ENCODE measurements at places on chromosomes 4 and X.

DNA sequence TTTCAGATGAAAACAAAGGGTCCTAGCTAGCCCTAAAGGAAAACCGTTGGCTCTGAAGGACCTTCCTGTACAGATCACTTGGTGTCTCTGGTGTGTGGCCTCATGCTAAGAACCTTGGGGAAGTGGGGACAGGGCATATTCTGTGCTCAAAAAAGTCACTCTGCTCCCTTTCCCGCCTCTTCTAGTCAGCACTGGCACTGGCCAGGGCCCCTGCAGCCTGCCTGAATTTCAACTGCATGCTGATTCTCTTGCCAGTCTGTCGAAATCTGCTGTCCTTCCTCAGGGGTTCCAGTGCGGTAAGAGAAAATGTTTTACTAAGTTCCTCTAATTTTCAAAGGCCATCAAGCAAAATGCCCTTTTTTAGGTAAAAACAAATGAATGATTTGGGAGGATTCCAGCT is 3.4 kb downstream of the CYBB start:
- no peak for DNase-seq

DNA sequence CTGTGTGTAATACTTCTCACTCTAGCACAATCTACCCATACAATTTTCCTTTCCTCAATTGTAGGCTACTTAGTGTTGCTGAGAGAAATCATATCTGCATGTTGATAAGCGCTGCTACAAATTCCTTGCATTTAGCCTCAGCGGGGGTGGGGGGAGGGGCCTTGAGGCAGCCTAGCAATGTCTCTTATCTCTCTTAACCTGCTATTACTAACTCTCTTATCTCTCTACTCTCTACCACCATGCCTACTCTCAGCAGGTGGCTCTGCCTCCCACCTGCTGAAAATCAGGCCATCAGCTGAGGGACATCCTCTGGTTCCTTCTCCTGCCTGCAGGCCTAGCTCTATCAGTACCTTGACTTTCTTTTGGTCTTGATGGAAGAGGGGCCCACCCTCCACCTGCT is 98.9 kb downstream of the GPR82 start:
- no peak for DNase-seq

GRCh38 chr4:39976945-39977488 is 694 bp downstream of the PDS5A start:
- DNase-seq = peak; percentile 78

- no peak for DNase-seq
These were observed 91.8 kb upstream of the ATXN3L start for GRCh38 chrX:13411496-13412207.

DNA sequence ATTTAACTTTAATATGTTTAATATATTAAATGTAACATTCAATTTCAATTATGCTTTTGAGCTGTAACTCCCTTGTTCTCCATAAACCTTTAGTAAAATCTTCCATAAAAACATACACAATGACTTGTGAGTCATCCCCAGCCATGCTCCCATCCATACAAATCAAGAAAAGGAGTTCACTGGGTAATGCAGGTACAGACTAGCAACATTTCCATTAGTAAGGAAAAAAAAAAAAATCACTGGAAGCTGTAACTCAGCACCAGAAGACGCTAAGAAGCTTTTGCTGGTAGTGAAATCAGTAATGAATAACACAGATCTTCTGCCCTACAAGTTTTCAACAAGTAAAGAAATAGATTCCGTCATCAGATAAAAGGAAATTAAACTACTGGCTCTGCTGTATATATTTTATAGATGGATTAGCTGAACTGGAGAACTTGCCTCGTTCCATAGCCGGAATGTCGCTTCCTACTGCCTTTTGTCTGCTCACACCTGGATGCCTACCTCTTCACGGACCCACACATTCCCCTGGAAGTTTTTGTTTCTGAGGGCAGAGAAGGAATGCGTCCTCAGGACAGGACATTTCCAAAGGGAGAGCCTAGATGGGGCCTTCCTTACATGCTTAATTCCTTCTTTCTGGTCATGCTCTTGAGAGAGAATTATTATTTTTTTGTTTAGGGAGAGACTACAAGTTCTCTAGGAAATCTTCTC is 298.4 kb upstream of the ANKRD50 start:
- no peak for DNase-seq

- no peak for DNase-seq
These were observed 102.6 kb downstream of the PRDM5 start for GRCh38 chr4:120819805-120820437.

DNA sequence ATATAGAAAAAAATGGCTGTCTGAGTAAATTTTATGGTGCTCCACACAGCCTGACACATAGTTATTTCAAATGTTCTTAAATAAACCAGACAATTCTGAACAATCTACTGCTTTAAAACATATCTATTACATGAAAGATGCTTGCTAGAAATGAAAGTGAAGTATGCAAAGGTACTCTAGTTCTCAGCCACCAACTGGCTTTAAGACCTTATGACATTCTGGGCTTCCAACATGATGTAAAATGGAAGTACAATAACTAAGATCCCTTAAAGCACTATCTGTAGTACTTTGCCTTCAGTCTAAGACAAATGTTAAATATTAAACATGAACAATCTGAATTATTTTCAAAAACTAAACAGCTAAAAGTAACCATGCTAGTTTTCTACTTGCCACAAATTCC is 17.3 kb downstream of the HUWE1 start:
- no peak for DNase-seq

- DNase-seq = no peak
These were observed 35.0 kb upstream of the RASGEF1B start for GRCh38 chr4:81506731-81507130.

- DNase-seq = no peak
These were observed 89.4 kb upstream of the IL13RA1 start for GRCh38 chrX:118637997-118638396.

GRCh38 chrX:42175843-42176242 is 252.5 kb upstream of the CASK start:
- DNase-seq = no peak

DNA sequence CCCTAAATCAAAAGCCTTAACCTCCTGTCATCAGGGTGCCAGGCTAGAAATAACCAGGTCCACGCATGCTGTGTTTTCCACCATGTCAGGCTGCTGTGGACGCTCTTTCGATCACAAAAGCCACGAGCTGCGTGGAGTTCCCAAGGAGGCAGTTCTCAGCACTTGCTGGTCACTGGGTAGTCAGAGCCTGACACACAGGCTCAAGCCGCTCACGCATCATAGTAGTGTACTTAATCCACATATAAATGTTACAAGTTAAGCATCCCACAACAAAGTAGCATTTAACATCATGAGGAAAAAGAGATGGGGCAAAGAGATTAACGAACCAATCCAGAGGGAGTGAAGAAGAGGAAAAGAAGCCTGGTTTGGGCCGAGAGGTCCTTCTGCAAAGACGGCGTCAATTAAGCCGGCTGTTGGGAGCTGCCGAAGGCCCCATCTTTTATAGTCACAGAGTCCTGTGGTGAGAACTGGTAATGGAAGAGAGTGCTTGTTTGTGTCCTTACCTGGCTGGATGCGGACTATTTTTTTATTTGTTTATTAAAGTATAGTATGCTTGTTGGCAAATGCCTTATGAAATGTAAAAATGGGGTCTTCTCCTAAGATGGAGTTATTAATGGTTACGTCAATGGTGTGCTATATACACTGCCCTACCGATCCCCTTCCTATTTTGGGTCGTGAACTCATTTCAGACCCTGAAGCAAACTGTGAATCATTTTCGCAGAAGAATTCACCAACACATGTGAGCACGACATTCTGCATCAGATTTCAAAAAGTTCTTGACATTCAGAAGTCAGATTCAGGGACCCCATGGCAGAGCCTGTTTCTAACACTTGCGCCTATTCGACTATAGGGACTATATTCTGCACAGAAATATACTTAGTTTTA is 675 bp downstream of the PRIMPOL start:
- peak; percentile 89 for DNase-seq

DNA sequence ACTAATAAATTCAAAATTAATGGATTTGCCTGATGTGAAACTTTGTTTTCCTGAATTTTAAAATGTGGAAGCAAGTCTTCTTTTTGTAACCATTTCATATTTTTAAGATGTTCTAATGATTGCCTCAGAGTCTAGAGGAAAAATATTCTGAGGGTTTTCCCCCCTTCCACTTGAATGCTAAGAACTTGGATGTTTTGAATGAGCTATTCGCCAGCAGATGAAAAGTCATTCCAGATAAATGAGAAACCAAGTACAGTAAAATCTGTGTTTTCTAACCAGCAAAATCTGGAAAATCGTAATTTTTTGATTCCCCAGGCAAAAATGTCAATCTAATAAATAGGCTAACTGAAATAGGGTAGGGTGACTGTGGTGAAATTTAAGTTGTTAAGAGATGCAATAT is 45.6 kb downstream of the SLIT2 start:
- DNase-seq = no peak
